ENCODE measurements at places on chromosomes 6 and 20.

- no peak for DNase-seq
Observed at GRCh38 chr20:8395956-8396355, 263.9 kb downstream of the PLCB1 start.

- DNase-seq = no peak
Observed at GRCh38 chr20:23622839-23623343, 14.9 kb downstream of the CST3 start.

DNA sequence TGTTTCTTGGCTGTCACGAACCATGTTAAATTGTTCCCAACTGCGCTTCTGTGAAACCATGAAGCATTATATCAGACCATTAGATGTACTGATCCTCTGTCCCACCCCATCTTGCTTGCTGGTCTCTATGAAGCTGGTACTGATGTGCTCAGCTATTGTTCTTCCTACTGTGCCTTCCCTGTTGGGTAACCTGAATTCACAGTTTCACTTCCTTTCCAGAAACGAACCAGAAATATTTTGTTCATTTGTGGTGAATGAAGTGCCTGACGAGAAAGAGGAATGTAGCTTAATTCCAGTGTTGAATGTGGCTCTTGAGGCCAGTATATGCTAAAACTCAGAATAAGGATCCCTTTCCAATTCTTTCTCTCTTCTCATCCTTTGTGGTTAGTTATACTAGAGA lies 58.1 kb upstream of the SNAP91 start:
- no peak for DNase-seq

- DNase-seq = no peak
Observed at GRCh38 chr6:126204126-126204525, 135.8 kb upstream of the CENPW start.

- DNase-seq = no peak
Observed at GRCh38 chr6:26029857-26030653, 57.2 kb upstream of the HFE start.

GRCh38 chr6:130190701-130191690 lies 31.8 kb downstream of the SAMD3 start:
- no peak for DNase-seq

- DNase-seq = peak; percentile 34
Observed at GRCh38 chr6:111837007-111837406, 36.2 kb downstream of the FYN start.

DNA sequence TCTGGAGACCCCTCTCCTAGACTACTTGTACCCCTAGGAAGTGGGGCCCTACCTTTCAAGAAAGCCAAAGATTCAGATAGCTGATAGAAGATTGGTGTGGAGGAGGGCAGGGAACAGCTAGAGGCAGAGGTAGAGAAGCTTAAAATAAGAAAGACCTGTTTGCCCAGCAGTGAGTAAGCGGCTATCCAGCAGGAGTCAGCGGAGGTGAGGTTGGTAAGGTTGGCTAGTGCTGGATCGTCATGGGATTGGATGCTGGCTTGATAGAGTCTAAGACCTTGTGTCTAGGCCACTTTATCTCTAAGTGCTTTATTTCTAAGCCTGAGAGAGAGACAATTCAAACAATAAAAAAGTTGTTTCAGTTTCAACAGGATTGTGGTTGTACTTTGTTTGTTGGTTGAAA lies 19.1 kb downstream of the ANKS1A start:
- no peak for DNase-seq

- no peak for DNase-seq
Observed at GRCh38 chr6:128057946-128058345, 157.1 kb upstream of the THEMIS start.

Data from stimulated activated naive CD4-positive, alpha-beta T cell treated with Interleukin-2 at 50 U/mL for 16 hours (primary cell).